ENCODE measurements at places on chromosomes 12 and 14. TPM values are rescaled to one million over a fixed set of nuclear protein-coding genes. Genes with fewer than 3 reads are reported as not detected.
A peak's percentile ranks its signal among the peaks of the same experiment; 100 is the strongest.

- no peak for DNase-seq
Measured at GRCh38 chr14:67571991-67572323, 28.1 kb downstream of the PIGH start.

Gene RAPGEF3
- polyA plus RNA-seq, result 5.5 TPM

DNA sequence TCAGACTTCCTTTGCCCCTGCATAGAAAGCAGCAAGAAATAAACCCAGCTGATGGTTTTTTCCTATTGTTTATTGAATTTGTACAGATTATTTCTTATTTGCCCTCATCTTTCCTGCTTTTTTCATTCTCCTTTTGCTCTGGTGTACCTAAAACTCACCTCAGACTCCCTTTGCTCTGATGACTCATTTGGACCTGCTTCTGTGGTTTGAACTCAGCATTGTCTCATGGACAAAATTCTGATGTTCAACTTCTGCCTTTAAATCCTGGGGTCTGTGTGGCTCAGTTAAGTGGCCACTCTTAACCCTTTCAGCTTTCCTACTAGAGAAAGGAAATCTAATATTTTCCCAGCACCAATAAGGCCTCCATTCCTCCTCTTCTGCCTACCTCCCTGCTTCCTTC is 3.5 kb upstream of the SENP1 start:
- DNase-seq, result no peak

Gene ZC2HC1C
- 9.8 TPM for polyA plus RNA-seq

DNA sequence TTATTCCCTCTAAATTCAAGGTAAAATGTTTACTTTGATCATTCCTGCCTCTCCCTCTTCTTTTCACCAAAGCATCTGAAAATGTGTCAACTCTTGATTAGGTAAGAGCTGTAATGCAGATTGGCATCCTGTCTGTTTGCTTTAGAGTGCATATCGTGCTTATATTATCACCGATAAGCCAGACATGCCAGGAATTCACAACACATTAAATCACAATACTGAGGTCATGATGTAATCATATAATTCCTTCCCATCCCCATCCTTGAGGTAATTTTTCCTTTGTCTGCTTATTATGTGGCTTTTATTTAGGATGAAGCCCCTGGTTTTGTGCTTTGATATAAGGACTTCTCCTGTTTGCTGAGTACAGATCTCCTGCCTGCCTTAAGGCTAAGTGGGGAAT is 10.2 kb downstream of the DDX47 start:
- peak; percentile 68 for DNase-seq

Gene EXOC3L4
- polyA plus RNA-seq, result 2.7 TPM

- DNase-seq, result no peak
Measured at GRCh38 chr12:46678426-46678825, 147.4 kb downstream of the SLC38A4 start.

DNA sequence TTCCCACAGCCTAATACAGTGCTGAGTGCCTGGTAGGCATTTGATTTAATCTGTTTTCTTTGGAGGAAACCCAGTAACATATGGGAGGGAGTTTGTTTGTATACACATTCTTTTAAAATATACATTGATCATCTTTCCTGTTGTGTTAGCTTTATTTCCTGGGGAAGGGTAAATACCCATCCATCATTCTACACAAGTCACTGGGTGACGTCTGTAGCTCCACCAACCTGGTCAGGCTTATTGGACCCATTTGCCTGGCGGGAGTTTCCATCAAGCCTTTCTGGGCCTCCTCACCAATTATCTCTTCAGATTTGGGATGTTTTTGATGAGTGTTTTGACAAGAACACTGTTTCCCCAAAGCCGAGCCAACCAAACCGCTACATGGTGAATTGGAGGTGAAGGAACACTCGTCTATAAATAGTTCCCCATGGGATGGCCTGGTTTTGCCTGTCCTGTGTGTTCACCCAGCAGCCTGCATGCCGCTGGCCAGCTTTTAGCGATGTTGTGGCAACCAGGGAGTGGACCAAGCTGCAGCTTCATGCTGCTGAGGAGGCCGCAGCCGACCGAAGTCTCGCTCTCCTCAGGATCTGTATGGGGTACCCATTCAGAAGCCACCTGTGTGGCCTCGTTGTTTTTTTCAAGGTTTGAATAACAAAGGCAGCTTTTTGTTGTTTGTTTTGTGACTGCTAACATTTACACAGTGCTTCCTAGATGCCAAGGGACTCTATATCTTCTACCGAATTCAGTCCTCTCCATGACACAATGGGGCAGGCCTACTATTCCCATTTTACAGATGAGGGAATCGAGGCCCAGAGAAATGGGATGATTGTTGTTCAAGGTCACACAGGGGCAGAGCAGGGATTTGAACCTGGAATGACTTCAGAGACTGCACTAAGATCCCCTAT is 22.6 kb downstream of the PLXNC1 start:
- no peak for DNase-seq

Gene RNF212B
- 0.72 TPM for polyA plus RNA-seq

GRCh38 chr12:68638171-68638570 is 27.5 kb downstream of the RAP1B start:
- DNase-seq, result no peak

DNA sequence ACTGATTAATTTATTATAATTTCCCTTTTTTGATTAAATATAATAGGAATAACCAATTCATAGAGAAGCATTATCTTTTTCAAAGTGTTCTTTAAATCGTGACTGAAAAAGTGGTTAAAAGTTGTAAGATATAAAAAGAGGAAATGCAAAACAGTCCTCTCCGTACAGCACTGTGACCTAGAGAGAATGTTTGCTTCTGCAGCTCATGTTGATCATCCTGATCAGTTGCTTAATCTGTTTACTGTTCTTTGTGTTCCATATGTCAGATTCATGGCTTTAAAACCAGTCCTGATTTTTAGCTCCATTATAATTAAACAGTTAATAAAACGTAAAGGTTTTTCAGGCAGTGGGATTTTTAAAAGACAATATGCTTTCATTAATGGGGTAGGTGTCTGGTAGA is 4.7 kb downstream of the TTC8 start:
- no peak for DNase-seq

- DNase-seq, result no peak
Measured at GRCh38 chr12:120960657-120961056, 17.7 kb upstream of the HNF1A start.

- DNase-seq, result no peak
Measured at GRCh38 chr14:81771651-81772275, 238.1 kb upstream of the SEL1L start.

Gene AVPR1A
- not detected for polyA plus RNA-seq

- DNase-seq, result no peak
Measured at GRCh38 chr14:23407516-23408306, at the start of gene MYH6. TSS of gene MYH6 (minus strand) at chr14:23408273. CDS start at chr14:23407223, 1,050 bp downstream.

DNA sequence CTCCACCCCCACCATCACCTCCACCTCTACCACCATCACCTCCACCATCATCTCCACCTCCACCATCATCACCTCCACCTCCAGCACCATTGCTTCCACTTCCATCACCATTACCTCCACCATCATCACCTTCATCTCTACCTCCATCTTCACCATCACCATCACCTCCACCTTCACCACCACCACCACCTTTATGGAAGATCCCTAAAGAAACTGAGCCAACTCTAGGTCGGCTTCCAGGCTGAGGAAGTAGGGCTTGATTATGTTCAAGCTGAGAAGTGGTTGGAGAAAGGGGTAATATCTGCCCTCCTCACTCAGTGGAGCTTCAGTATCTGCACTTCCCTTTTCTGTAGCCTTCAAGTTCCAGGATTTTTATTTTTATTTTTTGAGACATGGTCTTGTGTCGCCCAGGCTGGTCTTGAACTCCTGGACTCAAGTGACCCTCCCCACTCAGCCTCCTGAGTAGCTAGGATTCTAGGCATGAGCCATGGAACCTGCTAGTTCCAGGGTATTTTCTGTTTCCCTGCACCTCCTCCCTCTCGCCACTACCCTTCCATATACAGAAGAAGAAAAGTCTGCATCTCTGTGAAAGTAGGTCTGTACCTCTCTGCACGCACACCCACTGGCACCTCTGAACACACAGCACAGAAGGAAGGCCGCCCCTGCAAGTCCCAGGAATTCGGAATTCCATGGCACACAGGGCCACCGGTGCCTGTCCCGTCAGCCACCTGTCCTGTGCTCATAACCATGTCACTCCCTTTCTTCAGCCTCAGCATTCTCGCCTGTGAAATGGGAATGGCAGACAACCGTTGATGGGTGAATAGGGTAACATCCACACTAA is 5.9 kb downstream of the ZBTB42 start:
- no peak for DNase-seq

GRCh38 chr14:39977198-39977597 is 545.0 kb upstream of the FBXO33 start:
- DNase-seq, result no peak

Gene ADAMTS20
- polyA plus RNA-seq, result 0.13 TPM

GRCh38 chr12:12400793-12401192 is 43.9 kb downstream of the BORCS5 start:
- DNase-seq, result no peak

Gene MIA2
- polyA plus RNA-seq, result 17.7 TPM

- DNase-seq, result peak; percentile 30
Measured at GRCh38 chr14:91138511-91139359, 24.9 kb downstream of the DGLUCY start.

Gene VWF
- not detected for polyA plus RNA-seq

Gene CIROP
- not detected for polyA plus RNA-seq

Gene PHETA1
- polyA plus RNA-seq, result 13.8 TPM

Measured in cardiac muscle cell (in vitro differentiated cells and primary cell).